Ureter (tissue), 1 donor: ENCODE measurements at places on chromosomes 12 and 14. TPM values are rescaled to one million over a fixed set of nuclear protein-coding genes. Genes with fewer than 3 reads are reported as not detected.

- DNase-seq, result peak; percentile 59
Observed at GRCh38 chr12:25276199-25276937, 25.6 kb upstream of the KRAS start.

DNA sequence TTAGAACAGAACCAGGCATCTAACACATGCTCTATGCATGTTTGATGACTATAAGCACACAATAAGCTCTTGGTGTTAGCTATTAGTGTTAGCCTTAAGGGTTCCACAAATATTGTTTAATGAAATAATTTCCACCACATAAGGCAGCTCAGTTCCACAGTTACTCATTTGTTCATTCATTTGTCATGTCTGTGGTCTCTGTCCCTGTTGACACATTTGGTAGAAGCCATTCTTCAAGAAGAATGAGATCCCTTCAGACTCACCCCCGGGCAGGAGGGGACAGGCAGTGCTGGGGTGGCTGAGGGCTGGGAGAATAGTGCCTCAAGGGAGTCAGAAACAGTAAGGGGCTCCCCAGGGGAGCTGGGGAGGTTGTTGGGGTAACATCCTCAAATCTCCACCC, 3.7 kb upstream of the FAIM2 start:
- DNase-seq, result no peak

DNA sequence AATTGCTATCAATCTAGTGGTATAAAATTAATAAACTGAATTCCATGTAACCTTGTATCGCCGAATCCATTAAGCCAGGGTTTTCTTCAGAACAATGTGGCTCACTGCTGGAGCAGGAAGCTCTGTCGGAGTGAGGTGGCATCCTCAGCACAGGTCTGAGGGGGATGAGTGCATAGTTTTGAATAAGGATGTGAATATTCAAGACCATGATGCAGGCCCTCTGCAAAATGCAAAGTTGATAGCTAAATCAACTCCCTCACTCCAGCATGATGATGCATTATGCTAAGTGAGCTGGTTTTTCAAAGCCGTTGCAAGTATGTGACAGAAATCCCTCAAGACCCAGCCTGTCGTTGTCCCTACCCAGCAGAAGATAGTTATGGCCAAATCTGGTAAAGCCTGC, 53.0 kb downstream of the TRIM9 start:
- DNase-seq, result no peak

- DNase-seq, result no peak
Observed at GRCh38 chr14:69316449-69317101, 56.6 kb downstream of the GALNT16 start.

GRCh38 chr12:80198782-80199337, 99.5 kb downstream of the OTOGL start:
- DNase-seq, result no peak

GRCh38 chr12:109346920-109347319, 780 bp upstream of the MYO1H start:
- no peak for DNase-seq

DNA sequence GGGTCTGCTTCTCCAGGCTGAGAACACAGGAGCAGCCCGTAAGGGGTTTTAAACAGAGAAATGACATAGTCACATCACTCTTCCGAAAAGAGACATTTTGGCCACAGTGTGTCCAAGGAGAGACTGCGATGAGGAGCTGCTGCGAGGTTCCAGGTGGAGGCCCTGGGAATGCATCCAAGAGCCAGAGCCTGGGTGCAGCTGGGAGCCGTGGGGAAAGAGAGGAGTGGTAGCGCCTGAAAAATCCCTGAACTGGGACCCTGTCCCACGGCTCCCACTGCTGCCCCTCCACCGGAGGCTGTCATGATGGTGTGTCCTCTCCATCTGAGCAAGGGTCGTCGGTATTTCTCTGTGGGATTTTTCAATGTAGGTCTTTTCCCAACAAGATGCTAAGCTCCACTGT, 146.9 kb downstream of the BCL11B start:
- peak; percentile 17 for DNase-seq

DNA sequence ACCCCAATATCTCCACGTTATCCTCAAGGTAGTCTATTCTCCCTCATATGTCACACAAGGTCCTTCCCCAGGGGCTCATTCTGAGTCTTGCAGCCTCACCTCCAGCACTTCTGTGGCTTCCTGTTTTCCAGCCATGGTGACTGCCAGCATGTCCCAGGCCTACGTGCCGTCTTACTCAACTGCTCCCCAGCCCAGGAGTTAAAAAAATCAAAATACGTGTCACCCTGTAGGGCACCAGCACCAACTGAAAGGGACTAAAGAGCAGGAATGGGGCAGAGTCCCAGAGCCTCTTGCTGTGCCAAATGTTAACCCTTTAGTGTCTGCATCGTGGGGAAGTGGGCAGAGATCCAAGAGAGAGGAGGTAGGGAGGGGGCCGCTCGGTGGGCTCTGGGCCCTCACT, 37.0 kb upstream of the MED13L start:
- DNase-seq, result no peak

GRCh38 chr12:116376354-116377193, 99.1 kb upstream of the MED13L start:
- DNase-seq, result no peak

DNA sequence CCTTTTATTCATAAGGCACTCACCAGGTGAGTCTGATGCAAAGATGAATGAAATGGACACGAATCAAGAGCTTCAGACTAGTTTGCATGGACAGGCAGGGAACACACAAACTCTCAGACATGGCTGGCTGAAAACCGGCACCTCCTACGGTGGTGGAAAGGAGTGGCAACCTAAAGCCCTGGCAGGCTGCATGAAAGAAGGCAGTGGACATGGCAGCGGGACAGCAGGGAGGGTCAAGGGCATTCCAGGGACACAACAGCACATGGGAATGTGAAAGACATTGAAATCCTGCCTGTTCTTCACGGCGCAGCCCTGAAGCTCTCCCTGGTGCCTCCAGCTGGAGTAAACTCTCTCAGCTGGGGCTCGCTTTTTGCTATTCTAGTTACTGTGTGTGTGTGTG, 16.6 kb upstream of the LRTM2 start:
- DNase-seq, result no peak

DNA sequence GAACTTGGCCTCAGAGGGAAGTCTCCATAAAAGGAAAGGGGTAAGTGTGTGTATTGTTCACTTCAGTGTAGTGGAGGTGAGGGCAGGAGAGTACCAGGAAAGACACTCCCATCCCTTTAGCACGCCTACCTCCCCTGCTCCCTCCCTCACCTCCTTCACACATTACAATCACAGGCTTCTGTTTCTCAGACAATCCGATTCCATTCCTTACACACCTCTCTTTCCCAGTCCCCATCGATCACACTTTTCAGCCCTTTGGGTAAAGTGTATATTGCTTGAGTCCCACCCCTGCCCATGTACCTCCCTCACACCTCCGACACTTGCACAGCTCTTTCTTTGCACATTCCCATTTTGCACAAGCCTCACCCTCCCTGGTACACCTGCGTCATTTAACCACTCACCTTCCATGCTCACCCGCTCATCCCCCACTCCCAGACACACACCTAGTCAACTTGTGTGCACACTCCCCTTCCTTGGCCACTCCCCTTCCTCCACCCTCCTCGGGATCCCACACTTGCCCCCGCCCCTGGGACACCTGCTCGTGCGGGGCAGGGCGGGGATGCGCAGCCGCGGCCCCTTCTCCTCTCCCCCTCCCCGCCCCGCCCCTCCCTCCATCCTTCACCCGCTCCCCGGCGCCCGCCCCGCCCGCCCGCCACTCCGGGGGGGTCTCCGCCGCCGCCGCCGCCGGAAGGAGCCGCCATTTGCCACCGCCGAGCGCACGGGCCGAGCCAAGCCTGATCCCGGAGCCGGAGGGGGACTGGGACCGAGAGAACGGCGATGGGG, at the start of gene MARCHF9:
Gene MARCHF9 (plus strand): TSS at position 693 of the 783 bp plus-strand sequence. CDS start 426 bp downstream, outside the sequence.
- peak; percentile 82 for DNase-seq

GRCh38 chr12:57235017-57235727, 5.7 kb downstream of the SHMT2 start:
- DNase-seq, result no peak

- DNase-seq, result no peak
Observed at GRCh38 chr12:14964406-14964805, 3.0 kb upstream of the ARHGDIB start.

DNA sequence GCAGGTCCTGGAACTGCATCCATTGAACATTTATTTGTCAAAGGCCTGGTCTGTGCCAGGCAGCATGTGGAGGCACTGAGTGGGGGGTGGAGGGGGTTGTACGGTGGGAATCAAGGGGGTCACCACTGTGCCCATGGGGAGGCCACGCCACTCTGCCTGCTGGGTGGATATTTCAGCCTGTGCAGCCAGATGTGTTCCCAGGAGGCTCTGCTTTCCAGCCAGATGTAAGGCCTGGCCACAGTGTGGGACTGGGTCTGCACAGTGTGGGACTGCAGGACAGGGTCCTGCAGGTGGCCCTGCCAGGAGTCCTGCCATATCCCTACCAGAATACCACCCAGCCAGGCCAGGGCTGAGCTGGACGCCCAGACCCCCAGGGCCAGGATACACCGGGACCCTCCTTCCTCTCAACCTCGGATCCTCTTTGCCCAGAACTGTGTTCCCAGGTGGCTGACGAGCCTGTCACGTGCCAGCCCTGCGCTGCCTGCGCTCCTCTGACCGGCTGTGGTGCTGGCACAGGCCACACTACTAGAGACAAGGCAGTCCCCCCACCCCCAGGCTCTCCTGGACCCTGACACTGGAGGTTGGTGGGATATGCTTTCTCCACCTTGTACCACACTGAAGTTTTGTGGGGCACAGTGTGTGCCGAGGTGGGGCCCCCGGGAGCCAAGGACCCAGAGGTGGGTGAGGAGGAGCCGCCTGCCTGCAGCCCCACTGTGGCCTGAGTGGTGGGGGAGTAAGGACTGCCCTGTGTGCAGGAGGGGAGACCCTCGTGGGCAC, 17.5 kb downstream of the XRCC3 start:
- DNase-seq, result no peak

GRCh38 chr12:113165521-113166450, 16.3 kb downstream of the CFAP73 start:
- DNase-seq, result no peak

LHX5 gene
- not detected for total RNA-seq

HCAR3 gene
- 12.3 TPM for total RNA-seq

TAS2R13 gene
- total RNA-seq, result 7.9 TPM

MYF5 gene
- not detected for total RNA-seq

PAX9 gene
- 2.1 TPM for total RNA-seq

SLC6A13 gene
- not detected for total RNA-seq

MYO1H gene
- not detected for total RNA-seq

MOAP1 gene
- 23.2 TPM for total RNA-seq

GOLT1B gene
- 33.7 TPM for total RNA-seq

MMP17 gene
- 2.0 TPM for total RNA-seq

E2F7 gene
- 1.7 TPM for total RNA-seq

SDR9C7 gene
- not detected for total RNA-seq
